ENCODE measurements at places on chromosomes 11 and 22.

- no peak for DNase-seq
Measured at GRCh38 chr11:44286911-44287310, 23.0 kb downstream of the ALX4 start.

- DNase-seq: no peak
Measured at GRCh38 chr22:27857443-27857842, 55.9 kb upstream of the MN1 start.

DNA sequence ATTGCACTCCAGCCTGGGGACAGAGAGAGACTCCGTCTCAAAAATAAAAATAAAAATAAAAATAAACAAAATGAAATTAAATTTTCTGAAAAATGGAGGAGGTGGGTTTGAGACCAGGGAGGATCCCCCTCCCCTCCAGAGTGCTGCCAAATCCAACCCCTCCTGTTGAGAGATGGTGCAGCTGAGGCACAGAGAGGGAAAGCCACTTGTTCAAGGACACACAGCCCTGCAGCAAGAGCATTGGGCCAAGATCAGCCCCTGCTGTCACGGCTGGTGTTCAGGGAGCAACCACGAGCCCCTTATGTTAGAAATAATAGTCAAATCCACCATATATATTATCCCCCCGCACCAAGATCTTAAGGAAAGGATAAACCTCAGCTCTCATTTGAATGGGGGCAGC, 2.7 kb downstream of the MYO18B start:
- DNase-seq: no peak

DNA sequence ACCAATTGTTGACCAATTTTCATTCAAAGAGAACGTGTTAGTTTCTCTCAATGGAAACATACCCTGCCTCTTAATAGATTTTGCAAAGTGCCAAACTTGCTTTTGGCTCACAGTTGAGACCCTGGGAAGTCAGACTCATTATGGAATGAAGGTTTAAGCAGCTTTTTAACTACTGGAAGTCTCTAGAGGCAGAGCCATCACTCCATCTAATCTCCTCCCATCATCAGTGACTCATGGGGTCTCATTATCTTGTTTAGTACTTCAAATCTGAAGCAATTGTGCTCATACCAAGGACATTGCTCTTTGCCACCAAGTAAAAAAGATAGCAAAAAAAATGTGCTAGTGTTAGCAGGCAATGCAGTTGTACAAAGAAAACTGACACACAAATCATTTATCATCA, 537.1 kb upstream of the LRRC4C start:
- no peak for DNase-seq

DNA sequence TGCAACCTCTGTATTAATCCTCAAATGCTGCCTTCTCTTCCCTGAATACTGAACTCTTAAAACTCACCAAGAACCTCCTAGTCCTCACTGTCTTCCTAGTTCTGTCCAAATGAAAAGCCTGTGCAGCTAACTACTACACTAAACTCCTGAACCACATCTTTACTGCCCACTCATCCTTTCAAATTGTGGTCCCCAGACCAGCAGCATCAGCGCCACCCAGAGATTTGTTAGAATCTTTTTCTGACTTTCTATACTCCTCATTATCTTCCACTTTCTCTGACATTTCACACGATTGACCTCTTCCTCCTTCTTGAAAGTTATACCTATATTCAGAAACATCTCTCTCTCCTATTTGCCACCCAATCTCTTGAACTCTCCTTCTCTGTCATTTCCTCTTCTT, 461.3 kb downstream of the DLG2 start:
- DNase-seq: no peak

GRCh38 chr11:95922536-95923438, 1.1 kb downstream of the MTMR2 start:
- DNase-seq: no peak

- DNase-seq: no peak
Measured at GRCh38 chr22:38699784-38700183, 959 bp downstream of the JOSD1 start.

DNA sequence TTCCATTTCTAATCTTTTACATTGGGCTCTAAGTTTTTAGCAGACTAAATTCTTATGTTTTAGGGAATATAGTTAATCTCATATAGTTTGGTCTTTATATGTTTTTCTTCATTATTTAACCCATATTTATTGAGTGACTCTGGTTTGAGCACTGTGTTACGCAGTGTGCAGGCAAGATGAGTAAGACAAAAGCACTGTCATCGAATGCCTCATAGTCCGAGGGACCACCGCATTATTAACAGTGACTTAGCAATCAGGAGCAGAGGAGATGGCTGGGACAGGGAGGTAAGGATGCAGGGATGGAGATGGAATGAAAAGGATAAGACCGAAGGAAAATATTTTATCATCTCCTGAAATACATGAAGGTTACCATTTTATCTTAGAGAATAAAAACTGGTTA, 65.2 kb upstream of the CTSC start:
- DNase-seq: peak; percentile 11

DNA sequence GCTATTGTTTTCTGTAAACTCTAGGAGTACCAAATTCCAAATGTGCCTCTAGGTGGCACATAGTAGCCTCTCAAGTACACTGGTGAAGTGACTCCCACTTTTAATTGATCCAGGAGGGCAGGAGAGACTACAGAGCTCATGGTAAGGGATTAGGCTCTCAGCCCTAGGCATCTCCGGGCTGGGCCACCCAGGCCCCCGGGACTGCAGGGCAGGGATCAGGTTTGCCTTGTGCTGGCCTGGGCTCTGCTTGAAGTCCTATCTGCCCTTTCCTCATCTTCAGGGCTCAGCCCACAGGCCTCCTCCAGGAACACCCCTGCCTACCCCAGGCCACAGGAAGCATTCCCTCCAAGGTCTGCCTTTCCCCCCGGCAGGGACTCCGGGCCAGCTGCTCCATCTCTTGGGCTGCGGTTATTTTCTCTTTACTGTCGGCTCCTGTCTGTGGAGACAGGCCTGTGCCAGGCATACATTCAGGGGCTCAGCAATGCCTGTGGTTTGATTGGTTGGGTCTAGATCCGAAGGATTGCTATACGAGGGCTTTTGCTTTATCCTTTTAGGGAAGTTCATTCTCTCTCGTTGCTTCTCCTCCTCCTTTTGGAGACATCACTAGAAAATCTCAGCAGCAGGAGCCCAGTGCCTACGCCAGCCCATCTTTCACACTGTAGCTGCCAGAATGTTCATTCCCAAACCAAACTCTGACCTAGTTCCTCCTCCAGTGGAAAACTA, 32.8 kb downstream of the PARVA start:
- DNase-seq: peak; percentile 23

GRCh38 chr11:19366992-19367709, 126.4 kb upstream of the E2F8 start:
- DNase-seq: no peak

DNA sequence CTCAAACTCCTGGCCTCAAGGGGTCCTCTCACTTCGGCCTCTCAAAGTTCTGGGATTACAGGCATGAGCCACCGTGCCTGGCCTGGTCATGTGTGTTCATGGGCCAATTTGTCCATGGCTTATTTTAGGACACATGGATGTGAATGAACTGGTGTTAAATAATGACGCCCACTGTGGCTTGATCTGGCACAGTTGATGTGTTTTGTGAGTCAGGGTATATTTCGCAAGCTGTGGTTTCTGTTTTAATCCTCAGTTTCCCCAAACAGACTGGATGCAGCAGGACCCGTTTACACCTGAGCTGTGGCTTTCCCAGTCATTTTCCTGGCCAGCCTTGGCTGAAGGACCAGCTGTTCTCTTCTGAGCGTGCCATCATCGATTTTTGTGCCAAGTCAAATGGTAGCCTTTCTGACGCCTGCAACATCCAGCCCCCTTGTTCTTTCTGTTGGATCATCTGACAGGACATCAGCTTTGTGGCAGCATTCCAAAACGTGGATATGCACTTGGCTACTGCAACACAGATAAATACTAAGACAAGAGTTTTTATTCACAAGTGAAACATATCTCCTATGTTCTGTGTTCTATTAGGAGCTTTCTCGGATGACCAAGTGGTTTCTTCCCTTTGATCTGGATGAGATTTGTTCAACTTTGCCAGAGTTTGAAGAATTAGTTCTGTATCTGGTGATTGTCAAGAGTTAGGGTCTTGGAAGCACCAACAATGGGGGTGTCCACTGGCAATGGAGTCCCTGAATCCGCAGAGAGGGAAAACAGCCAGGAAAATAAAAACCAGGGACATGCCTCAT, 40.0 kb upstream of the SEPTIN5 start:
- DNase-seq: no peak

- DNase-seq: no peak
Measured at GRCh38 chr11:44456544-44457300, 108.7 kb upstream of the CD82 start.

- DNase-seq: no peak
Measured at GRCh38 chr11:48079596-48079995, 99.2 kb downstream of the PTPRJ start.

DNA sequence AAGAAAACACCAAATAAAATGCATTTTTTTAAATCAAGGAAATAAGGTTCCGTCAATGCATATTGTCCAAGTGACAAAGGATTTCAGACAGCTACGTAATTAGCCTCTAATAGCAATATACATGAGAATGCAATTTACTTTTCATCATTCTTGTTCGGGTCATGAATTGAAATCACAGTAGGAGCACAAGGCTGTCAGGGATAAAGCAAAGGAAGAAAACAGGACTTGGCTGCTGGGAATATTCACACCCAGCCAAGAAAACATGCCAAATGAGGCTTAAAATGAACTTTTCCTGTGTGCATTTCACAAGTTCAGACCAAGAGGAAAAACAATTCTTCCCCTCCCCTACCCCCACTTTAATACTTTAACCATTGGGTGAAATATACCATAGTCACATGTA, 188.6 kb downstream of the CWF19L2 start:
- no peak for DNase-seq
